ENCODE measurements at places on chromosomes 7 and 10.

DNA sequence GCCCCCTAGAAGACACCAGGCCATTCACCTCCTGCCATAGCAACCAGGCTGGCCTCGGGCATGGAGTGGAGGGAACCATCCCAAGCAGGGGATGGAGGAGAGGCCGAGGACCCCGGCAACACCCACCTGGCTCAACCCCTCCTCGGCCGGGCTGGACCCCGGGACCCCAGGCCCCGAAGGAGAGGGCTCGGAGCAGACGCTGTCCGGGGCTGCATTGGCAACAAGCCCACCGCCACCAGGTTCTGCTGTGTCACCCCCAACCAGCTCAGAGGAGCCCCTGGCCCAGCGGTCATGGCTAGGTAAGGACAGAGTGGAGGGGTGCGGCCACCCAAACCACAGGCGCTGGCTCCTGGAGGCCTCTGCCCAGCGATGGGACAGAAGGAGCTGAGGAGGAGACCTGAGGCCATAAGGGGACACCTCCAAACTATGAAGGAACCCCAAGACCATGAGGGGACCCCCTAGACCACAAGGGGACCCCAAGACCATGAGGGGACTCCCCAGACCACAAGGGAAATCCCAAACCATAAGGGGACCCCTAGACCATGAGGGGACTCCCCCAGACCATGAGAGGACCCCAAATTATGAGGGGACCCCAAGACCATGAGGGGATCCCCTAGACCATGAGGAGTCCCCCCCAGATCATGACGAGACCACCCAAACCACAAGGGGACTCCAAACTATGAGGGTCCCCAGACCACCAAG, 74.7 kb upstream of the PDGFA start:
- DNase-seq = no peak

GRCh38 chr7:151644554-151644953, 124.9 kb upstream of the RHEB start:
- no peak for DNase-seq

GRCh38 chr7:29564496-29565223, 1.0 kb downstream of the PRR15 start:
- DNase-seq = no peak

- no peak for DNase-seq
Observed at GRCh38 chr10:62856021-62856420, 39.9 kb upstream of the EGR2 start.

- peak; percentile 47 for DNase-seq
Observed at GRCh38 chr10:31819391-31819820, 109.2 kb downstream of the ARHGAP12 start.
